GM18507 (cell line): ENCODE measurements at places on chromosomes 6 and 20.

GRCh38 chr6:161409353-161409752 lies 135.5 kb upstream of the AGPAT4 start:
- DNase-seq = no peak

DNA sequence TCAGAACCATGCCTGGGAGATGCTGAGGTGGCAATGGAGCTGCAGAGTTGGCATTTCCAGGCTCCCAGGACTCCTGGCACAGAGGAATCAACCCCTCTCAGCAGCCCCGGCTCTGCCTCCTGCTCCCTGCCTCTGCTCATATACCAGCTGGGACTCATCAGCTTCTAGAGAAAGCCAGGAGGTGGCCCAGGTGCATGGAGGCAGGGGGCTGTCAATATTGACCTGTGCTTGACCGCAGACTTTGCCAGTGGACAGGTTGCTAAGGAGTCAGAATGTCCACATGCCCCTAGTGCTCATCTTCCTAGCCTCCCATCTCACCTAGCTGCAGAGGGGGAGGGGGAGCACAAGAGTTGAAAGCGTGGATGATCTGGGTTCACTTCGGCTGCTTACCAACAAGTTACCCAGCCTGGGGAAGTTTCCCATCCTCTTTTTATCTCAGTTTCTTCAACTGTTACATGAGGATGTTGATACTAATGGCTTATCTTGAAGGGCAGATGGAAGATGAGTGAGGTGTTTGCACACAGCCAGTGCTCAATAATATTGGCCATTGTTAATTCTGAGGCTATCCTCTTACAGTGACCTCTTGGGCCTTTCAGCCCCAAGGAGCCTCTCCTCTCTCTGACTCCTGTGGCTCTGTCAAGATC lies 9.2 kb upstream of the SCRT2 start:
- no peak for DNase-seq

DNA sequence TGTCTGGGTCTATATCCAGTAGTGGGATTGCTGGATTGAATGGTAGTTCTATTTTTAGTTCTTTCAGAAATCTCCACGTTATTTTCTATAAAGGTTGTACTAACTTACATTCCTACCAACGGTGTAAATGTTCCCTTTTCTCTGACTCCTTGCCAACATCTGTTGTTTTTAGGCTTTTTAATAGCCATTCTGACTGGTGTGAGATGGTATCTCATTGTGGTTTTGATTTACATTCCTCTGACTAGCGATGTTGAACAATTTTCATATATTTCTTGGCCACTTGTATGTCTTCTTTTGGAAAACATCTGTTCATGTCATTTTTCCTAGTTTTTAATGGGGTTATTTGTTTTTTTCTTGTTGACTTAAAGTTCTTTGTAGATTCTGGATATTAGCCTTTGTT lies 99.3 kb downstream of the BMP2 start:
- DNase-seq = no peak

DNA sequence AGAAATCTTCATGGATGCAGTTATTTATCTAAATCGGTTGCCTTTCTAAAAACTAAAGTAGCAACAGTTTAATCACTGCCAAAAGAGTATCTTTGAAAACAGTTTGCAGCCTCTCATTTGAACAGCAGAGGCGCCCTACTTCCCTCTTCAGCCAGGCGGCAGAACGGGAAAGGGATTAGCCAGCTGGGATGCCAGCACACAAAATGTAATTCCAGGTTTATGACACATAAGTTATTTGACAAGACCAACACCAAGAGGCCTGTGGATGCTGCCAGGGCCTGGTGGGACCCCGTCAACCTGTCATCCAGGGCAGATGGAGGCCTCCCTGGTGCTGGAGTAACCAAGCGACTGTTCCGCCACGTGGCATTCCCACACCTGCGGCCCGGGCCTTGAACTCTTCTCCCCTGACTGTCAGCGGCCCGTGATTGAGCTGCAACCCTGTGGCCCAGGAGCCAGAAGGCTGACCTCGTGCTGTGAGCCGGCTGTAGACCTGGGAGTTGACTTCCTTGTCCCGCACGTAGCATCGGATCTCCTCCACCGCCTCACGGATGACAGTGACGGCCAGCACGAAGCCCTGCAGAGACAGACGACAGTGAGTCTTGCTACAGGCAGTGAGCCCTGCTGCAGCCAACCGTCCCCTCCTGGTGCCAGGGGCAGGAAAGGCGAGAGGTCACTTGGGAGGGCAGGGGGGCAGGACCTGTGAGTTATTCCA lies 55.5 kb downstream of the ATP9A start:
- no peak for DNase-seq

DNA sequence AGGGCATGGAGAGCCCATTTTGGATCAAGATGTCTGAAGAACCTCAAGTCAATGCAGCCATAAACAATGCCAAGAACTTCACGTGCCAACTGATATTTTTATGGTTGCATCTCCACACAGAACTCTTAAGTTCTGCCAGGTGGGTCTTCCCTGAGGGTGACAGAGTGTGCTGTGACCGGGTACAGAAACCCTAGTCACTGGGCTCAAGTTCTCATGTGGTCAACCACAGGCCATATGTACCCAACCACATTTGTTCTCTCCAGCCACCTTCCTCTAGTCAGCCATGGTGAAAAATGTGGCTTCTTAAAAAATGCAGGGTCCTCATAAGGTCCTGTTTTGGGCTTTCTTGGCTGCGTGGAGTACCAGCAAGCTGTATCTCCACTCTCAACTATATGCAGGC lies 48.9 kb downstream of the CLIC5 start:
- DNase-seq = no peak

- DNase-seq = no peak
Observed at GRCh38 chr6:73604461-73604860, 49.3 kb downstream of the SLC17A5 start.

- DNase-seq = no peak
Observed at GRCh38 chr6:63507096-63507495, 65.2 kb upstream of the LOC128125822 start.

DNA sequence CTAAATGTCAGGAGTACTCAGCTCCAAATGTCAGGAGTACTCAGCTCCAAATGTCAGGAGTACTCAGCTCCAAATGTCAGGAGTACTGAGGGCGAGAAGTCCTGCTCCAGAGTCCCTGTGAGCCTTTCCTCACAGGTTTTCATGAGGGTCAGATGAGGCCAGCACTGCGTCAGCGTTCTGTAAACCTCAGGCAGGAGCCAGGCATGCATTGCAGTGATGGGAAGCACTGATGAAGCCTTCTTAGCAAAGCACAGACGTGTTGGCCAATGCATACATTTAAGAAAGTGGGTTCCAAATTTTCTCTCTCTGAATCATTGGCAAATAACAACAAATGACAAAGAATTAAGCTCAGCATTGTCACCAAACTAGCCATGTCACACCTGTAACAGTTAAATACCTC lies 254.9 kb downstream of the ZNF217 start:
- no peak for DNase-seq

- no peak for DNase-seq
Observed at GRCh38 chr20:47358672-47359529, 2.4 kb upstream of the ZMYND8 start.

DNA sequence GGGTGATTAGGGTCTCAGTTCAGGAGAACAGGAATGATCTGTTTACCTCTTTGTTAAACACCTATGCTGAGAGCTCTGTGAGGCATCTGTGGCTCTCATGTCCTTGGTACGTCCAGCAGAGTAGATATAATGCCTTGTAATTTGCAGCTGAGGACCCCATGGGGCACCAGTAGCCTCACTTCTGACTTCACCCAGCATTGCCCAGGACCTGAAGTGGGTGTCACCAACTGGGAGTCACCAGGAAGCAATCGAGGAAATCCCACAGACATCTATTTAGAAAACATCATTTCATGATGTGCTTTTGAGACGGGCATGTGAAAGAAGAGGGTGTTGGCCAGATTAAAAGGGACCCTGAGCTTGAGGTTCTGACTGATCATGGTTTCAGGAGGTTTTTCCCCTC lies 8.8 kb downstream of the EDN3 start:
- DNase-seq = no peak

DNA sequence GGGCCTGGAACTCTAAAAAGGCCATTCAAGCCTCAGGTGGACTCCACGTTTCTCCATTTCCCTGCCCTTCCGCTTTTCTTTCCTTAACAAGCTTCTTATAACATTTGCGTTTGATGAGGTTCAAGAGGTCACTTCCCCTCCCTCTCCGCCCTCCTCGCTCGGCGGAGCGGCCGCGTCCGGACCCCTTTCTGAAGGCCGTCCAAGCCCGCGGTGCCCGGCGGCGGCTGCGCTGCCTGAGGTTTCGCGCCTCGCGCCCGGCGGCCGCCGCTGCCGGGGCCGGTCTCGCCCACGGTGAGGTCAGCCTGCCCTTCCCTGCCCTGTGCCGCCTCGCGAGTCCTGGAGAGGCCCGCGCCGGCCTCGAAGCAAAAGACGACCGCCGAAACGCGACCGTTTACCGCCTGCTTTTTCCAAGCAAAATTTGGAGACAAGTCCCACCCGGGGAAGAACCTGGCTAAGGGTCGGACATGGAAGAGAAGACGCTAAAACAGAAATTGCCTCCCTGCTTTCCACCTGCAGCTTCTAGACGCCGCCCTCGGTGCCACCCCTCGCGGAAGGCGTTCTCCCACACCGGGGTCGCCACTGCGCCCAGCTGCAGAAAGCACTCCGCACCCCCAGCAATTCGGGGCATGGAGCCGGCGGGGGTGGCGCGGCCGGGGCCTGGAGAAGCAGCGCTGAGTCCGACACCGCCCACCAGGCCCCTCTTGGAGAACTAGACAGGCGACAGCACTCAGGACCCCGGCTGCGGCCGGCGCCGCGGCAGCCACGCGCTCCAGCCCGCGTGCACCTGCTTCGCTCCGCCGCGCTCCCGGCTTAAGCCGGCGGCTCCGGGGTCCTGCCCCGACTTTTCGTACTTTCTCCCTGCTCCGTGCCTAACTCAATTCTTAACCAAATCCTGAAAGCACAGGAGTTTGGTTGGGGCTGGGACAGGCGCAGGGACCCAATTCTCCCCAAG lies 11.0 kb upstream of the FOXF2 start:
- DNase-seq = no peak

- no peak for DNase-seq
Observed at GRCh38 chr6:97717086-97717485, 434.1 kb upstream of the MMS22L start.

DNA sequence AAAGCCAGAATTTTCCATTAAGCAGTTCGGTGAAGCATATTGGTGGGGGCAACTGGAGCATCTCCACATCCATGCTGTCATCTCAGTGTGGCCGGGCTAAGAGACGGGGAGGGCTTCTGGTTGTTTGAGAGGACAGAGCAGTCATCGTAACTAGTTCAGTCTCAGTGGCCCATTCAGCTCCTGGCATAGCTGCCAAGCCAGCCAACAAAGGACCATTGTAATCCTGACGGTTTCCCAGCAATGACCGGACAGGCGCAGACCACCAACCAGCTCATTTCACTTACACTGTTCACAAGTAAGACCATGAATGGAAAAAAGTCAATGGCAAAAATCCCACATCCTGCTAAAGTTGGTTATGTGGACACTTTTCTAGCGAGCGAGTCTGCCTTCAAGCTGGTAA lies 14.9 kb upstream of the HDDC2 start:
- no peak for DNase-seq

DNA sequence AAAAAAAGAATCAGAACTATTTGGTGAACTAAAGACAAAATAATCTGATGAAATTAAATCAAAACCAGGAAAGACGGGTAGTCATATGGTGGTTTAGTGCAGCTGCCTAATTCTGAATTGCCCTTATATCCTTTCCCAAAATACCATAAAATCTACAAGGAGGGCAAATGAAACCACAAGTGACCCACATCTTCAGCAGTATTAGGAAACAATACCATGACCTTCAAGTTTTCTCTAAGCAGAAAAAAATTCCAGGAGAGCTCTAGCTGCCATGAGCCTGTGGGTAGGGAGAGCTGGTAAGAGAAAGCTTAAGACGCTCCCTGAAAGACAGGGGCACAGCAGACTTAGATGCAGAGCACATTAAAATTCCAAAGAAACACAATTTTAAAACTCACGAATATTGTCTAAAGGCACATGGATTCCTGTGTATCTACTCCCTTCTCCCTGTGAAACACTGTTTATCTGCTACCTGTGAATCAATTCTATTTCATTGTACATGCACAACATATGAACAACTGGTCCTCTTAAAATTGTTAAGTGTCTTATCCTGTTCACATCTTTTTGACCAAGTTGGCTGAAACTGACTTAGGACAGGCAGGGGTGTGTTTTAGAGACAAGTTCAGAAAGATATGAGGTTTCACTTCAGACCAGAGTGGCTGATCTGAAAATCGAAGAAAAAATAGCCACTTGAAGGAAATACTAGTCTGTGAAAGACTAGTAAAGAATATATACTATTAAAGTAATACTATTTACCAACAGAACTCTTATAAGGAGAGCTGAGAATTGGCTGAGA lies 153.6 kb upstream of the SHLD1 start:
- DNase-seq = no peak

- no peak for DNase-seq
Observed at GRCh38 chr6:8172530-8172929, 70.2 kb upstream of the EEF1E1 start.

DNA sequence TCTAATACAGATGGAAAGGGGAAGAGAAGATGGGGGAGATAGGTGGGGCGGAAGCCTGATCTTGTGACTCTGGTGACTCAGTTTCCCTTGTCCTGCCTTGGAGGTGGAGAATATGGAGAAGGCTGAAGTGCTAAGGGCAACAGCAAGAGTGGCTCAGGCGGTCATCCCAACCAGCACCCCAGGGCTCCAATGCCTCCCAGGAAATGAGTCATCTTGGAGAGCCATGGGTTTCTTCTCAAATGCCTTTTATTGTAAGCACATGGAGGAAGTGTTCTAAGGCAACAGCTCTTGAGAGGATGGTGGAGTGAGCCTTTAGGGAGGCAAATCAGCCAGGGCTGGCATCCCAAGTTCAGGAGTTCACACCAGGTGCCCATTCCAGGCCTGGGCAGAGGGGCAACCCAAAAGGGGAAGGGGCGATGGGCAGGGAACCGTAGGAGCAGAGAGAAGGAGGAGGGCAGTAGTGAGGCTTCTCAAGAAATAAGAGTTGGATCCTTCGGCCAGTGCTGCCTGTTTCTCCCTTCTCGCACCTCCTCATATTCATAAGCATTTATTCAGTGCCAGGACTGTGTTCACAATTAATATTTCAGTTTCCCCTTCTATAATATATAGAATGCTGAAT lies 13.2 kb upstream of the AHCY start:
- no peak for DNase-seq

- DNase-seq = no peak
Observed at GRCh38 chr6:16973051-16973450, 128.8 kb upstream of the STMND1 start.

DNA sequence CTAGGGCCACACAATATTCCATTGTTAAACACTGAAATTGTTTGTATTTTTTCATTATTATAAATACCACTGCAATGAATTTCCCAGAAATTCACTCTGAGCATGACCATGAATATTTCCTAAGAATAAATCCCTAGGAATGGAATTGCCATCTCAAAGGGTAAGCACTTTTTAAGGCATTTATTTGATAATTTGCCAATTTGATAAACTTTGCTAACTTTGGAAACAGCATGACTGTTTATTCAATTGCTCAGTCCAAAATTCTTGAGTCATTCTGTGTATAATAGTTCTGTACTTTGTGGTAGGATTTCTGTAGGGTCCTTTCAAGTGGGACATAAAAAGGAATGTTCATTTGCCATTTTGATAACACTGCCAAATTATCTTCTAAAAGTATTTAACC lies 44.2 kb upstream of the TOX2 start:
- DNase-seq = no peak

GRCh38 chr6:168875811-168876576 lies 377.7 kb downstream of the THBS2 start:
- no peak for DNase-seq

GRCh38 chr6:80006541-80006940 lies 2.1 kb downstream of the TTK start:
- DNase-seq = no peak
